ENCODE measurements at places on chromosomes 5 and 9.

DNA sequence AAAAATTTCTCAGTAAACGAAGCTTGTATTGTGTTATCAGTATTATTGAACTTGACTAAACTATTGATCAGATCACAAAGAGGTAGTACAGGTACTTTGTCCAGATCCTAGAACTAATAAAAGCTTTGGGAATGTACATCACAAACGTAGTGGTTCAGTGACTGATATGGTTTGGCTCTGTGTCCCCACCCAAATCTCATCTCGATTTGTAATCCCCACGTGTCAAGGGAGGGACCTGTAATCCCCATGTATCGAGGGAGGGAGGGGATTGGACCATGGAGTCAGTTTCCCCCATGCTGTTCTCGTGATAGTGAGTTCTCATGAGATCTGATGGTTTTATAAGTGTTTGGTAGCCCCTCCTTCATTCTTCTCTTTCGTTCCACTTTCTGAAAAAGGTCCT lies 100.9 kb downstream of the ARRDC3 start:
- no peak for DNase-seq

DNA sequence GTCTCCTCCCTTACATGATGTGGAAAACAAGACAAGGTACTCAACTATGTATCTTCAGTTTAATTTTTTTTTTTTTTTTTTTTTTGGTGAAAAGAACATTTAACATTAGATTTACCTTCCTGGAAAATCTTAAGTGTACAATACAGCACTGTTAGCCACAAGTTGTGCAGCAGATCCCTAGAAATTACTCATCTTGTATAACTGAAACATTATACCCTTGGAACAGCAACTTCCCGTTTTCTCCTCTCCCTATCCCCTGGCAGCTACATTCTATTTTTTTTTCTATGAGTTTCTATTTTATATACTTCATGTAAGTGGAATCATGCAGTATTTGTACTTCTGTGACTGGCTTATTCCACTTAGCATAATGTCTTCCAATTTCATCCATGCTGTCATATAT lies 421.9 kb upstream of the FTMT start:
- DNase-seq = no peak

- DNase-seq = no peak
Measured at GRCh38 chr5:107056278-107056677, 614.5 kb downstream of the EFNA5 start.

DNA sequence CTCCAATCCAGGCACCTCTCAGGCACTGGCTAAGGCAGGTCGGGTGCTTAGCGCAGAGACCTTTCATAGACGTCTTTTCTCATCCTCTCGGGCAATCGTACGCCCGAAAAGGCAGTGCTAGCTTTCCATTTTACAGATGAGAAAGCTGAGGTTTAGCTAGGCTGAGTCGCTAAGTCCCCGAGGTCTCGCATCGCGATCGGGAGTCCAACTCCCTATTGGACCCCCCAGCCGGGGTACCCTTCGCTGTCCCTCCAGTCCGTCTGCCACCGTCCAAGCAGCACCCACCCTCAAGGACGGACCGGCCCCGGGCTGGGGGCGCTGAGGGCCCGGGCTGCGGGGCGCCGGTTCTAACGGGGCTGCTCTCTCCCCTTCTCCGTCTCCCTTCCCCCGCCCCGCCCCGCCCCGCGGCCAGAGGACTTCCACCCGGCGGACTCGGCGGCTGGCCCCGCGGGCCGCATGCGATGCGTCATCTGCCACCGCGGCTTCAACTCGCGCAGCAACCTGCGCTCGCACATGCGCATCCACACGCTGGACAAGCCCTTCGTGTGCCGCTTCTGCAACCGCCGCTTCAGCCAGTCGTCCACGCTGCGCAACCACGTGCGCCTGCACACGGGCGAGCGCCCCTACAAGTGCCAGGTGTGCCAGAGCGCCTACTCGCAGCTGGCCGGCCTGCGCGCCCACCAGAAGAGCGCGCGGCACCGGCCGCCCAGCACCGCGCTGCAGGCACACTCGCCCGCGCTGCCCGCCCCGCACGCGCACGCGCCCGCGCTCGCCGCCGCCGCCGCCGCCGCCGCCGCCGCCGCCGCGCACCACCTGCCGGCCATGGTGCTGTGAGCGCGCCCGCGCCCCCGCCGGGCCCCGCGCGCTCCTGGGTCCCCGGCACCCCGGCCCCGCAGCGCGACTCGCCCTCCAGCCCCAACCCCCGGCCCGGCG lies 12.5 kb upstream of the EXOSC2 start:
- DNase-seq = peak; percentile 82

DNA sequence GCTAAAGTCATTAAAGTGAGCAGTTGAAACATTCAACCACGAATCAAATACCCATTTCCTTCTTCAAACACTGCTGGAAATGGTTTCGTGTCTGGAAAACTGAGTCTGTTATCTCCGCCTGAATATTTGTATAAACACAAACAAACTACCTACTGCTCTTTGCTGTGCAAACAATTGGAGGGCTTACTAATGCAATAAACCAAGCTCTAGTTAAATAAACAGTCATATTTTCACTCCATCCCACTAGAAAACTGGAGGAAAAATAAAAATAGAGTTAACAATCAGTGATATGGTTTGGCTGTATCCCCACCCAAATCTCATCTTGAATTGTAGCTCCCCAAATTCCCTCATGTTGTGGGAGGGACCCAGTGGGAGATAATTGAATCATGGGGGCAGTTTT lies 397.6 kb downstream of the RASEF start:
- DNase-seq = no peak

DNA sequence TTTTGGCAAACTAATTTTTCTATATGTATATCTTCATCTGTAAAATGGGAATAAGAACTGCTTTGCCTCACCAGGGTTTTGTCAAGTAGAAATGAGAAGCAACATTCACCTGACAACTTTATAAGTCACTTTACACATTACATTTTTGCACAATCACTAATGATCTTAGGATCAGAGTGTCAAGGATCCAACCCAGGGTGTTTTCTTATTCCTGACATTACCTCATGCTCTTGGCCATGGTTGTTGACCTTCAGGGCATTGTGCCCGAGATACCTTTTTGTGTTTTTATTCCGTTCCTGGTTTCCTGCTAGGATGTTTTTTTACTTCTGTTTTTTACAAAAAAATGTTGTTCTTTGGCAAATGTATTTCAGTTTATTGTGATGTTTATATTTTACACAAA lies 22.2 kb upstream of the RASA1 start:
- DNase-seq = no peak

DNA sequence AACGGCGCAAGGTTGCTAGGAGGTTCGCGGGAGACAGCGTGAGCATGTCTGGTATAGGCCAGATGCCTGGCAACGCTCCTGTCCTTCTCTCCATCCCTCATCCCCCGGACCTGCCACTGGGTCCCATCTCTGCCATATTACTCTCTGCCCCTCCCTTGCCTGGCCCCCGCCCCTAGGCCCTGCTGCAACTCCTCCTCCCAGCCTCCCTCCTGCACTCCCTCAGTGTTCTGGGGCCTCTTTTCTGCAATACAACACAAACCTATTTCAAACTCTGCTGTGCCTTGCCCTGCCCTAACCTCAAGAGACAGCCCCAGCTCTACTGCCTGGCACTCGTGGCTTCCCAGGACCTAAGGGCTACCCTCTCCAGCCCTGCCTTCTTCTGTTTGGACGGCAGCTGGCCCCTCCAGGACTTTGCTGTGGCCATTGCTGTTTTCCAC lies 8.9 kb upstream of the DBN1 start:
- DNase-seq = no peak

- DNase-seq = no peak
Measured at GRCh38 chr9:17739022-17739421, 160.2 kb downstream of the SH3GL2 start.

DNA sequence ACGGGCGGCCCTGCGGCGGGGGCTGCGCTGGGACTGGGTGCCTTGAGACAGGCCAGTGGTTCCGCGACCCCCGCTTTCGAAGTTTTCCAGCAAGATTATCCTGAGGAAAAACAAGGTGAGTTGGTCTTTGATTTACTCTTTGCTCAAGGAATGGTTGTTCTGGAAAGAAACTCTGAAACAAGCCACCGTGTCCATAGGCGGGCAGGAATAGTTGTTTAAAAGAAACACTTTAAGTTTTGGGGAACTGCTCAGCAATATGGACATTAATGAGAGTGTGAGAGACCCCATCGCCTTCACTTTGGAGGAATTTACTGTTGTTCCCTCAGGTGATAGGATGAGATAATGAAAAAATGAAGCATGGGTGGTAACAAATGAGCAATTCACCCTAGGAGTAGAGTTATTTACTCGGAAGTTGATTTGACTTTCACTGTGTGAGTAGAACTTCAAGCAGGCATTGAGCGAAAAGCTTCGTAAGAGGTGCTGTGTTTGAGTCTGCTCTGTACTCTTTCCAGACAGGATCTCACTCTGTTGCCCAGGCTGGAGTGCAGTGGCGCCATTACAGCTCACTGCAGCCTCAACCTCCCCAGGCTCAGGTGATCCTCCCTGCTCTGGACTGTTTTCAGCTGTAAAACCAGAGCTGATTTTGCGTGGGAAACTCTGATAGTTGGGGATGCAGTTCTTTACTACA lies 1.1 kb downstream of the DMRTA1 start:
- DNase-seq = no peak

DNA sequence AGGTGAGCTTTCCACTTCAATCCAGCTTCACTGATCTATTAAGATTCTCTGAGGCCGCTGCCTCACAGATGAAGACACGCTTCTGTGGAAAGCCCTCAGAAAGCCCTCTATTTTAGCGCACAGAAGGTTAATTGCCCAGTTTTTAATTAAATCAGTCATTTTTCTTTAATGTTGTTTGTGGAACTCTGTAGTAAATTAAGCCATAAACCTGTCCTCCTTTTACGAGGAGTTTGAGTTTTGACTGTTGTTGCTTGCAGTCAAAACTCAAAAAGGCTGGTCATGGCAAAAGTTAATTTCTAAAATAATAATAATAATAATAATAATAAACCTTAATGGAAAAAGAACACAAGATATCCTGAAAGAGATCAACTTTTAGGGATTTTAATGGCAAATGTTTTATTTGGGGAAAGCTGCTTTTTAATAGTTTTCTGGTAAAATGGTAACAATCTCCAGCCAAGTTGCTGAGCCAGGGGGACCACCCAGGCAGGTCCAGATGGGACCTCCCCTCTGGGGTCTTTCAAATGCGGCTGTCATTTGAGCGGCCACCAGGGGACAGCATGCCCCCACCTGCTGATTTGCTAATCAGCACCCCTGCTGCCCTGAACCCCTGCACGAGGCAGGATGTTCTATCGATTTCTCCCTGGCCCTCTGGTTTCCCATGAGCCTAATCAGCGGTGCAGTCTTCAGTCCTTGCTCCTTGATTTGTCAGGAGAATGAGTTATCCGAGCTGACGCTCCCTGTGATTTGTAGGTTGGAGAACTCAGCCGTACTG lies 247.2 kb downstream of the FSTL4 start:
- DNase-seq = peak; percentile 4

DNA sequence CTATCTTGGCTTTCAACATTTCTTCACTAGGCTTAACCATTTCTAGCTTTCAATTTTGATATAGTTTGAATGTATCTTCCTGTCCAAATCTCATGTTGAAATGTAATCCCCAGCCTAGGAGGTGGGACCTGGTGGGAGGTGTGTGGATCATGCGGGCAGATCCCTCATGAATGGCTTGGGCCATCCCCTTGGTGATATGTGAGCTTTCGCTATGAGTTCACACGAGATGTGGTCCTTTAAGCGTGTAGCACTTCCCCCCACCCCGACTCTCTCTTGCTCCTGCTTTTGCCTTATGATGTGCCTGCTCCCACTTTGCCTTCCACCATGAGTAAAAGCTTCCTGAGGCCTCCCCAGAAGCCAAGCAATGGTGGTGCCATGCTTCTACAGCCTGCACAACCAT lies 40.6 kb downstream of the PHAX start:
- DNase-seq = no peak

GRCh38 chr5:67813877-67814539 lies 401.5 kb upstream of the PIK3R1 start:
- no peak for DNase-seq

- DNase-seq = no peak
Measured at GRCh38 chr9:34983209-34983608, 6.3 kb upstream of the DNAJB5 start.

DNA sequence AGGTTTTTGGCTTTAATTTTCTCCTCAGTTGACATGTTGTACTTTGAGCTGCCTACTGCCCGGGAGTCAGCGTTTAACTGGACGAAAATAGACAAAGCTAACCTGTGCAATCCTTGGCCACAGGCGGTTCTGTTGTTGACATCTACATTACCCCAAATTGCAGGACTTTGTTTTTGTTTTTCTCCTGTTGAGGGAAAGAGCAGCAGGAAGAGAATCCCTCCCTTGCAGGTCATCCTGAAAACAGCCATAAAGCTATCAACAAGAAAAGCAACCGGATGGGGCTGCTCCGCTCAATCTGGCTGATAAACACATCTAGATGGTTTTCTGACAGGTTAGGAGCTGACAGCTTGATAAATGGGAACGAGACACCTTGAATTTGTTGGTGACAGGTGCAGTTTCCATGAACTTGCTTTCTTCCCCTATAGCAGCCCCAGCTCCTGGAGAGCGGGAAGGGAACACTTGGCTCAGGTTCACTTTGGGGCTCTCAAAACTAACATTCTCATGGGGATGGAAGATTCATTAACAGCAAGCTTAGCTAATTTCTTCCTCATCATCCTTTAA lies 331.5 kb downstream of the SLIT3 start:
- no peak for DNase-seq

DNA sequence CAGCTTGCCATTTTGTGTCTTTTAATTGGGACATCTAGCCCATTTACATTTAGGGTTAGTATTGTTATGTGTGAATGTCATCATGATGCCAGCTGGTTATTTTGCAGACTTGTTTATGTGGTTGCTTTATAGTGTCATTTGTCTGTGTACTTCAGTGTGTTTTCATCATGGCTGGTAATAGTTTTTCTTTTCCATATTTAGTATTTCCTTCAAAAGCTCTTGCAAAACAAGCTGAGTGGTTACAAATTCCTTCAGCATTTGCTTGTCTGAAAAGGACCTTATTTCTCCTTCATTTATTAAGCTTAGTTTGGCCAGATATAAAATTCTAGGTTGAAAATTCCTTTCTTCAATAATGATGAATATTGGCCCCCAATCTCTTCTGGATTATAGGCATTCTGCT lies 28.5 kb upstream of the TNFSF15 start:
- no peak for DNase-seq

GRCh38 chr9:98780059-98780749 lies 16.2 kb downstream of the ANKS6 start:
- DNase-seq = no peak

DNA sequence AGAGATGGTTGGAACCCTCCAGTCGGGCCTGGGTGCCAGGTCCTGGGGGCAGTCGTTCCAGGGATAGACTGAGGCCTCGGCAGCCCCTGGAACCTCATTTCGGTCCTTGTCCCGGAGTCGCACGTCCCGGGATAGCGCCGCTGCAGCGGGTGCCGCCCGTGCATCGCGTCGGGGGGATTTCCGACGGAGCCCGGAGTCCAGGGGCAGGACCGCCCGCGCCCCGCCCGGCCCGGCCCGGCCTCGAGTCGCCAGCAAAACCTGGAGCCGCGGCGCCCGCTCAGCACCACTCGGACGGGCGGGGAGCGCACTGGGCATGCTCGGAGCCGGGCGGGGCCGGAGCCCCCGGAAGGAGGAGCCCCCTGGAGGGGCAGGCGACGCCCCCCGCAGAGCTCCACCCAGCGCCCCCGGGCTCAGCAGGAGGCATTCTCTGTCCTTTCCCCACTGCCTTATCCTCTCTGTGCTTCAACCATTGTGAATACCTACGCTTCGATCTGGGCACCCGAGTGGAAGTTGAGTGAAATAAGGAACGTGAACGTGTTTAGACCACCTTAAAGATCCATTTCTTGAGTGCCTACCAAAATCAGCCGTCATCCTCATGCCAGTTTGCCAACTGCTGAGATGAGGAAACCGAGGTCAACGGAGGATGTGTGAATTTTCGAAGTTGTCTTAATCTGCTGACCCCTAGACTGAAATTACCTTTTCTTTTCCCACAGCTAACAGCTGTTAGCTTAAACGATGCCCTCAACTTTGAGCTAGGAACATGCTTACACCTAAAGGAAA lies 1.7 kb upstream of the PTPN3 start:
- no peak for DNase-seq
